Lower leg skin (tissue), 4 donors: ENCODE measurements at places on chromosomes 7 and 10. TPM values are rescaled to one million over a fixed set of nuclear protein-coding genes. Genes with fewer than 3 reads are reported as not detected.

The CFAP46 gene
- not detected for total RNA-seq

The NKX2-3 gene
- not detected for total RNA-seq

The PON3 gene
- 15.9 TPM for total RNA-seq

The SEMA3C gene
- total RNA-seq, result 74.2 TPM

The AS3MT gene
- 3.7 TPM for total RNA-seq

The UNC5B gene
- 6.4 TPM for total RNA-seq

The OR6B1 gene
- total RNA-seq, result not detected

The NPC1L1 gene
- total RNA-seq, result 0.08 TPM

The SPDYE16 gene
- total RNA-seq, result 0.15 TPM

The EIF4EBP2 gene
- 40.2 TPM for total RNA-seq

DNA sequence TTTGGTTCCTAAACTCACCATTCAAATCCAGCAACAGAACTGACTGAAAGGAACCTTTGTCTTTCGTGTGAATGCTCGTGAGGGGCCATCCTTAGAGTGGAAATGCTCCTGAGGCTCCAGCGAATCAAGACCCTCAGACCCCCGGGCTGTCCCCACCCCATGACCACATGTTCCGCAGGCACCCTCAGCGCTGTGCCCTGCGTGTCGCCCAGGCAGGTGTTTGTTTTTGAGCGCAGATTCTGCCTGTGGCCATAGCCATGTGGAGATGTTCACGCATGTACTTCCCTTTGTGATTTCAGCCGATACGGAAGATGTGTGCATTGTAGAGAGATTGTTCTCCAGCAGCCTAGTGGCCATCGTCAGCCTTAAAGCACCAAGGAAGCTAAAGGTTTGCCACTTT is 24.2 kb downstream of the WIPI2 start:
- peak; percentile 45 for DNase-seq

GRCh38 chr7:123958186-123958703 is 33.2 kb downstream of the SPAM1 start:
- no peak for DNase-seq

DNA sequence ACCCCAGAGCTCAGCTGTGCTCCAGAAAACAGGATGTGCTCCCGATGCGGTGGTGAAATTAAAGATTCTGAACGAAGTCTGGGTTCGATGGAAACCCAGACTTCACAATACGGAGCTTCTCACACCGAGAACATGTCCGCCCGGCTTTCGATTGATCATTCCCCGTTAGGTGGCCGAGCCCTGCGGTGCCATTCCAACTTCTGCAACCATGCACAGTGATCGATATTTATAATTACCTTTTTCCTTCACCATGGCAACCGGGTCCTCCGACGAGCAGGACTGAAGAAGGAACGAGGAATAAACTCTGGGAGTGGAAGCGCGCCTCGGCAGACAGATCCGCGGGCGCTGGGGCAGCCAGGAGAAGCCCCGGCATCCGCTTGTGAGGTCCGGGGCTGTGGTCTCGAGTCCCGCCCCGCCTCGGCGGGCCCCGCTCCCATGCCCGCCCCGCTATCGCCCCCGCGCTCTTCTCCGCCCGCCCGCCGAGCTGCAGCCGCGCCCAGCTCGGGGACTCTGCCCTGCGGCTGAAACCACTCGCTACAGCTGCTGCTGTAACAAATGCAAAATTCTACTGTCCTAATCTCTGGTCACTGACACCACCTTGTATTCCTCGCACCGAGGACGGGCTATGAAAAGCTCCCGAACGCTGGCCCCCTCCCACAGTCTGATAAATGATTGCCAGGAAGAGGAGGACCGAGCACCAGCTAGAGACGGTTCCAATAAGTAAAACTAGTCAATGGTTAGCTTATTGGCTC is 26.2 kb downstream of the ABLIM1 start:
- peak; percentile 90 for DNase-seq

- no peak for DNase-seq
Observed at GRCh38 chr10:98458809-98459784, 12.4 kb upstream of the HPS1 start.

GRCh38 chr10:127600479-127600878 is 51.4 kb downstream of the NPS start:
- no peak for DNase-seq

GRCh38 chr7:152883858-152884257 is 124.3 kb downstream of the ACTR3B start:
- peak; percentile 40 for DNase-seq
